ENCODE measurements at places on chromosomes 5 and 9.

- no peak for DNase-seq
These were observed 7.4 kb downstream of the ZDHHC11B start for GRCh38 chr5:776862-777711.

DNA sequence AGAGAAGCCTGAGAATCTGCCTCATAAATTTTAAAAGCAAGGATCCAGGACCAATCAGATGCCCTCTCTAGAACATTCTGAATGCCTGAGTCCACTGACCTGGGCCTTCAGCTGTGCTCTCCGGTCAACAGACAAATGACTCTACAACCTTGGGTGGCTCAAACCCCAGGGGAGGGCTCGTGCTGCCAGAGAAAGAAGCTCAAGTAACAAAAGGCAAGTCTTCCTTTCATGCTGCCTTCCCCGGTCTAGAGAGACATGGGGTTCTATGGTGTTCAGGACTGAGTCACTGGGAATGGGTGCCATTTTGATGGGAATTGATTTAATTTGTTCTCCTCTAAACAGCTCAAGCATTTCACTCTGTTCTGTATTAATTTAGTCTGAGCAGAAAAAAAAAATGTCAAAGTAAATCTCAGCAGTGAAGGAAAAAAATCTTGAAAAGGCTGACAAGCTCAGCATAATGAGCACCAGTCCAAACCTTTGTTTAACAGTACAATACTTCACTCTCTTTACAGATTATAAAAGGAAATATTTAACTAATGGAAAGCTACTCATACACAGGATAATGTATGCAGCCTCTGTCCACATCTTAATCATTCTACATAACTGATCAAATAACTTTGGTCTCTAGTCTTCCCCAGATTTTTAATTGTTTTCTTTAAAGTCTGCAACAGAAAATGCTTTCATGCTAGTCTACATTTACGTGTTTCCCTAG is 191.0 kb downstream of the GLIS3 start:
- no peak for DNase-seq

DNA sequence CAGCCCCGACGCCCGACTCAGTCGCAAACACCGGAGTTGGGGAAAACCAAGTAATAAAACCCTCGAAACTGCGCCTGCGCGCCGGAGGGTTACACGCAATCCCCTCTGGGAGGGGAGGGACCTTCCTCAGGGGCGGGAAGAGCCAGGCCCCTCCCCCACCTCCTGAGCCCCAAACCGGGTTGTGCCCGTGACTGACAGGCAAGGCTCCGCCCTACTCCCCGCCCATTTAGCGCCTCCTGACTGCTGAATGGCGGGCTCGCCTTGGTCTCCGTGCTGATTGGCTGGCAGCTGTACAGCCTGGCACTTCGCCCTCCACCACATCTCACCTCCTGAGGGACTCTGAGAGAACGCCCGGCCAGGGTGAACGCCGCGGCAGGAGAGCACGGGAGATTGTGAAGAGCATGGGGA is at the start of gene PRDM9:
Gene PRDM9, plus strand, starts transcription at position 332 of the 408 bp plus-strand sequence. CDS start 1,425 bp downstream, outside the sequence.
- no peak for DNase-seq

GRCh38 chr9:132312873-132313272 is 41.9 kb downstream of the SETX start:
- DNase-seq, result no peak

DNA sequence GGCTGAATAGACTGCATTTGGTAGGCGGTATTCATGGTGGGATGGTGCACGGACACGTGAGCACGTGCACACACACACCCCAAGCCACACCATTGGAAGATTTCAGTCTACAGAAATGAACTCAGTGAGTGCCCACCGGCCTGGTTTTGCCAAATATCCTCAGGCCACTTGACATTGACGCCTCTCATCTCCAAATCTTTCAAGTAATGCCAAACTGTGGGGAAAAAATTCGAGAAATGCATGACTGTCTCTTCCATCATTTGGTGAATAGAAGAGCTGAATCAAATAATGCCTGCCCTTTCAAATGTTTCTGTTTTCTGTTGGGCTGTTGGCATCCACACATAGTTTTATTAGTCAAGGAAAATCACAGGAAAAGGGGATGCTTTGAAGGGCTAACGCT is 182.3 kb upstream of the EFNA5 start:
- DNase-seq, result no peak

DNA sequence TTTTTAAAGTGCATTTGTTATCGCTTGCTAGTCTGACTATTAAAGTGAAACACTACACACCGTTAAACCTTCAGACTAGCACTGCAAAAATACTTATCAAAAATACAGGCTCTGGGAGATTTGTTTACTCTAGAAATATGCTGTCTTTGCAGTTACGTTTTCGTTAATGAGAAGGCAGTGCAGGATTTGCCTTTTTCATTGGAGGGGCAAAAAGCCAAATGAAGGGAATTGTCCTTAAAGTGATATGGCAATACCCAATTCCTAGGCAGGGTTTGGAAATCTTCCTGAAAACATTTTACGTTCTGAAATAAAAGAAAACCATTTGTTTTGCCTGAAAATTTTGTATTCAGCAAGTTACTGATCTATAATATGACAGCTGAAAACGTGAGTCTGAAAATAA is 1800.2 kb downstream of the MAT2B start:
- no peak for DNase-seq

- DNase-seq, result no peak
These were observed 44.2 kb downstream of the ROPN1L start for GRCh38 chr5:10485897-10486296.

GRCh38 chr9:131633491-131634031 is 88.2 kb downstream of the PRRT1B start:
- DNase-seq, result peak; percentile 72

GRCh38 chr5:74477761-74478160 is 162.8 kb downstream of the ENC1 start:
- DNase-seq, result no peak

DNA sequence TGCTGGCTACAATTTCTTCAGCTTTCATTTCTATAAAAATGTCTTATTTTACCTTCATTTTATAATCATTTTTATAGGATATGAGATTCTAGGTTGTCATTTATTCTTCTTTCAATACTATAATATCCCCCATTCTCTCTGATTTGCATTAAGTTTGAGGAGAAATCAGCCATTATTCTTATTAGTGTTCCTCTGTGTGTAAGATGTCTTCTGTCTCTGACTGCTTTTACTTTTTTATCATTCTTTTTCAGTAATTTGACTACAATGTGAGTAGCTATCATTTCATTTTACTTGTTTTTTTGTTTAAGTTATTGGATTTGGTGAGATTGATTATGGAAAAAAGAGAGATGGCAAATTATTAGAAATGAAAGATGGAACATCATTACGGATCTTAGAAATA is 13.6 kb upstream of the SREK1 start:
- no peak for DNase-seq

DNA sequence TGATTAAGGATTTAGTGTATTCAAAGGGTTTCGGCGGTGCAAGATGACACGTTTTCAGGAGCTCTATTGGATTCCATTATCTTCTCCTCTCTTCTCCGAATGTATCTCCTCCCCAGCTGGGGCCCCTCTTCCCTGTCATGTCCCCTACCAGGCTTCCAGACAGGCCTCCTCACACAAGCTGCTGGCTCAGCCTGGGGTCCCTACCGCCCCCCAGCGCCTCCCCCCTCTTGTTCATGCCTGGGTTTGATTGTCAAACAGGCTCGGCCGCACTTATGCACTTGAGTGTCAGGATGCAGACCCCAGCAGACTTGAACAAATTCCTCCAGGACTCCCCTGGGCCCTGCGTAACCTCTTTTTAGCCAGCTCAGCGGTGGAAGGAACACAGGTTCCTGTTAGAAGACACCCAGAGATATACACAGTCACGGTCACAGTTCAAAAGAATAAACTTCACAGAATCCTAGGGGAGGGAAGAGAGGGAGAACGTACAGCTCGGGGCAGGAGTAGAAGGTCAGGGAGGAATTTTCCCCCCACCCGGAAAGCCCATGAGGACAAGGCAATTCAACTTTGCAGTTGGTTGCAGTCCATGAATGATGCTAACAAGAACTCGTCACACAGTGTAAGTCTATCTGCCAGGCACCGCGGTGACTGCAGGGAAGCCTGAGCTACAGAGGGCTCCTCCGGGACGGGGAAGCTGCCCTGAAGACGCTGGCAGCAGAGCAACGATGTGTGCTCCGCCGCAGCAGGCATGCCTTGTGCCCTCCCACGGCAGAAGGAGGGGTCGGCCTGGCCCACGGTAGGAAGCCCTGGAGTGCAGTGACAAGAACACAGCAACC is 560.0 kb downstream of the BNC2 start:
- DNase-seq, result no peak

DNA sequence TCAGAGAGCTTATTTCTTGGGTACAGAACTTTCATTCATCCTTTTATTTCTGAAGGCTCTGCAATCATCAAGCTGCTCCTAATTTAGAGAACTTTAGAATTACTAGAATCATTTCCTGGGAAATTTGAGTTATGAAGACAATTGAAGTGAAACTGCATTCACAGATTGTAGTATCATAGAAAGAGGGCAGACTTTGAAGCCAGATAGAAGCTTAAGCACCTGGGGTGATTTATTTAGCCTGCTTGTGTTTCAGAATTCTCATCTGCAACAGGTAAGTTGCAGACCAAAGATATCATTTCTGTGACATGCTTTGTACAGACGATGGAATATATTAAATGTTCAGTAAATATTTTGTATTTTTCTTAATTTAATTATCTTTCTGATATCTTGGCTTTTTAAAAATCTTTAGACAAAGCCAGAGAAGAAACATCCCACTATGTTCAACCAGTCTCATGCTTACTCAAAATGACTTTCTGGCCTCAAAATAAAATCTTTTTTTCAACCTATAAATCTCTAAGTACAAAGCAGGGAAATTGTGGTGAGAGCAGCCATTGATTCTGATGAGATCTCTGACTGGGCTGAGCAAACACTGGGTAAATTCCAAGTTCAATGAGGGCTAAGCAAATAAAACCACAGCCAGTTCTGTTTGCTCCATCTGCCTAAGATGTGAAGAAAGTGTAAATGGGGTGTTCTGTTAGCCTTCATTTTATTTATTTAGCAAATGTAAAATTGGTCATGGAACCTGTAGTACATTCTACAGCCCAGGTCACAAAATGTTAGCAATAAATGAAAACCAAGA is 264.7 kb upstream of the CCNG1 start:
- DNase-seq, result no peak

GRCh38 chr5:54986269-54986654 is 869 bp upstream of the ESM1 start:
- no peak for DNase-seq

GRCh38 chr5:76367623-76368371 is 35.3 kb upstream of the IQGAP2 start:
- no peak for DNase-seq

- no peak for DNase-seq
These were observed 46.2 kb upstream of the DENND4C start for GRCh38 chr9:19184144-19184917.

Data from NCI-H2171 (cell line).